ENCODE measurements at places on chromosomes 1 and 21. TPM values are rescaled to one million over a fixed set of nuclear protein-coding genes. Genes with fewer than 3 reads are reported as not detected.

DNA sequence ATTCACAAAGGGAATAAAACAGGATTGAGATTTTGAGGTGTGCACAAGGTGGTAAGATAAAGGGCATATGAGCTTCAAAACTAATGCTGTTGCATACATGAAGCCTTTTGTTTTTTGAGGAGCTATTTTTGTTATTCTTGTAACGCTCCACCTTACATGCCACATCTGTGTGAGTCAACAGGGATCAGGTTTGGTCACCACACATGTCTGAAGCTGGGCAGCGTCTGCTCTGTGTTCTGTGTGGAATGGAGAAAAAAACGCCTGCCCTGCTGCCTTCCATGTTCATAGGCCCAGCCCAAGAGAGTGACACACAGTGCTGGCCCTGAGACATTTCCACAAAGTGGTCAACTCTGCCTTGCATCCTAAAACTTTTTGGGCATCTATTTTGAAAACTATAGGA lies 67.7 kb downstream of the MPZL1 start:
- no peaks in the 10 kb centered on the region for H3K27me3 ChIP-seq
- H3K4me1 ChIP-seq, result no peaks in the 10 kb centered on the region
- H3K36me3 ChIP-seq, result no peaks in the 10 kb centered on the region
- no peak for DNase-seq

DNA sequence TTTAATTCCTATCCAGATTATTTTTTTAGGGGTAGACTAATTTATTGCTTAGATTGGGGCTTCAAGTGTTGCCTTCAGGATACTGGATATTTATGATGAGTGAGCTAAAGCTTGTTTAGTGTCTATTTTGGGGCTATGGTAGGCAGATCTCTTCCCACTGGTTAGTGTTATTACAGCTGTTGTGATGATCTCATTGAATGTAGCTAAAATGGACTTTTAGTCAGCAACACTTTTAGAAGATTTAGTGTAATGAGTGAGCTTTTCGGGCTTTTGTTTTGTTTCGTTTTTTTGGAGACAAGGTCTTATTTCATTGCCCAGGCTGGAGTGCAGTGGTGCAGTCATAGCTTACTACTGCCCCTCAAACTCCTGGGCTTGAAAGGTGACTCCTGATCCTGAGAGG lies 14.2 kb downstream of the THRAP3 start:
- H3K36me3 ChIP-seq, result no peaks in the 10 kb centered on the region
- H3K4me1 ChIP-seq, result peaks cover 2% of the 10 kb centered on the region
- H3K4me3 ChIP-seq, result no peak overlapping the region
- DNase-seq, result no peak
- no peak overlapping the region for H3K27ac ChIP-seq

- no peaks in the 10 kb centered on the region for H3K36me3 ChIP-seq
- no peaks in the 10 kb centered on the region for H3K4me1 ChIP-seq
- H3K4me3 ChIP-seq, result no peak overlapping the region
- H3K27ac ChIP-seq, result no peak overlapping the region
- DNase-seq, result no peak
- no peaks in the 10 kb centered on the region for H3K27me3 ChIP-seq
Measured at GRCh38 chr1:97379387-97380075, 541.3 kb downstream of the DPYD start.

The MAN1A2 gene
- total RNA-seq, result 54.4 TPM
